ENCODE measurements at places on chromosomes 13 and 19. TPM values are rescaled to one million over a fixed set of nuclear protein-coding genes. Genes with fewer than 3 reads are reported as not detected.

CBY2 gene
- not detected for total RNA-seq

ZSCAN5A gene
- total RNA-seq: 13.3 TPM

FOXO1 gene
- total RNA-seq: 163 TPM

CYP2A13 gene
- not detected for total RNA-seq

CASP14 gene
- not detected for total RNA-seq

SMAD9 gene
- 7.5 TPM for total RNA-seq

ATP1A3 gene
- total RNA-seq: not detected

Data from breast epithelium (tissue), 4 donors.